ENCODE measurements at places on chromosomes 6 and 20.

GRCh38 chr6:152305672-152306071 lies 331.5 kb downstream of the SYNE1 start:
- no peak for DNase-seq

GRCh38 chr6:154606457-154606856 lies 96.0 kb upstream of the CNKSR3 start:
- peak; percentile 84 for DNase-seq

DNA sequence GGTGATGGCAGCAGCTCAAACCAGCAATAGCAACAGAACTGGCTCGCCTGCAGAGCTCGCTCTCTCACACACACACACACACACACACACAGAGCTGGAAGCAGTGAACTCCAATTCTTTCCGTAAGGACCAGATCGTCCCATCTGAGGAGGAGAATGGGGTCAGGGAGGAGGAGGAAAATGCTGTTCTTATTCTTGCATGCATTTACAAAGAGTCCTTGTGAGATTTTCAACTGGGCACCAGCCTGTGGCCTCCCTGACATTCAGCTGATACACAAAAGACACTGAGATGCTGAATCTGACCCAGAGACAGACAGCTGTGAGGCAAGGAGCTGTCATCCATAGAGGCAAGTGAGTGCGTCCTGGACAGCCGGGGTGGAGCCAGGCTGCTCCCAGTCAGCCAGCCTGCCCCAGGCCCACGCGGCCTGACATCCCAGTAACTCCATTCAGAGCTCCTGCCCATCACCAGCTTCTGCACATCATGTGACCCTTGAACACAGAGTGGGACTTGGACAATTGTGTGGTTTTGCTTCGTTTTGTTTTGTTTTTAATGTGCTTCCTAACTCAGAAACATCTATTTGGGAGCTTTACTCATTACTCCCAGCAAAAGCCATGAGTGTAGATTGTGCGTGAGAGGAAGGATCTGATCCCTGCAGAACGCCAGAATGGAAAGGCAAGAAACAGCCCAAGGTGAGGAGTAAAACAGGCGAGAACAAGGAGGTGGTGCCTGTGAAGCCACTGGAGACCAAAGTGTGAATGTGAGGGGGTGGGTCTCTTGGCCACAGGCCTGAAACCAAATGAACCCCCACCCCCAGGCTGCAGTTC lies 2.1 kb downstream of the SERPINB9 start:
- no peak for DNase-seq

DNA sequence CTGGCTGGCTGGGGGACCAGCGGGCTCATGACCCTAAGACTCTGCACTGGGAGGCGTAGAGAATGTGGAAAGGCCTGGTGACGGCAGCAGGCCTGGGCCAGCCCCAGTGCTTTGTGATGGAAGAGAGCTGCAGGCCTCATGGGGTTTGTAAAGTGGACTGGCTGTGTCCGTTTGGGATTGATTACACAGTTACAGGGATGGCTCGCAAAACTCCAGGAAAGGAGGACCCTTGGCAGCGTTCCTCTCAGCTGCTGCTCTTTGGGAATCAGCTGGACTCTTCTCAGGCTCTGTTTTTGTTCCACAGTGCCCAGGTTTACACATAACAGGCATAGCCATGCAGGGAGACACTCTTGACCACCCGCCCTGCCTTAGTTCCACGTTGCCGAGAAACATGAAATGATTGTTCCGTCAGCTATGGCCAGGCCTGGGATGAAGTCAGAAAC lies 89.0 kb downstream of the SLX4IP start:
- no peak for DNase-seq

- DNase-seq, result no peak
Observed at GRCh38 chr6:15063253-15063853, 182.5 kb upstream of the JARID2 start.

- no peak for DNase-seq
Observed at GRCh38 chr20:23340524-23340923, 10.1 kb upstream of the NXT1 start.

GRCh38 chr6:23412770-23413169 lies 713.2 kb upstream of the NRSN1 start:
- DNase-seq, result no peak

- DNase-seq, result no peak
Observed at GRCh38 chr20:5884465-5885335, 65.6 kb downstream of the TRMT6 start.

- DNase-seq, result no peak
Observed at GRCh38 chr20:43963872-43964791, 49.5 kb downstream of the TOX2 start.

- no peak for DNase-seq
Observed at GRCh38 chr6:131831392-131831791, 23.6 kb downstream of the ENPP1 start.

GRCh38 chr6:164290101-164290500 lies 875.6 kb downstream of the QKI start:
- no peak for DNase-seq

DNA sequence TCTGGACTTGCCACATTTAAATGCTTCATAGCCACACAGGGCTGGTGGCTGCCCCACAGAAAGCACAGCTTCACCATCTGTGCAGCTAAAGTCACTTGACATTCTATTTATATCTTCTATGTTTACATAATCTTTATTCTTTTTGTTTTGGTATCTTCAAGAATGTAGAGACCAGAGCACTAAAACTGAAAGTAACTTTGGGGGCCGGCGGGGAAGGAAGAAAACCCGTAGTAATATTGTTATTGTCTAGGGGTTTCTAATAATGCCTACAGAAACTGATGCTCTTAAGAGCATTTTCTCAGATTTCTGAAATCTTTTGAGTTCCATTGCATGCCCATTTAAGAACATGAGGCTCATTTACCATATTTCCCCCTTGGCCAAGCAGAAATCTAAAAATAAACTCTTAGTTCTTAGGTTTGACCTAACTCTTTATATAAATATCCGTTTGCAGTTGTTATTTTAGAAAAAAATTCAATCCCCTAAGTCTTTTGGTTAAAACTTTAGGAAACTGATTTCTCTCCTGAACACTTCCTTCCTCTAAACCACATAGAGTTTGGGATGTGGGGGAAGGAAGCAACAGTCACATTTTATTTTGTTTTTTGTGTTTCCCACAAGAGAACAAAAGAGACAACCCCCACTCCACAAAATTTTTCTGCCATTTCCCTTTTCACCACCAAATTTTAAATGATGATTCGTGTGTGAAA lies 207.6 kb downstream of the OGFRL1 start:
- DNase-seq, result no peak

GRCh38 chr20:37562695-37563480 lies 35.2 kb upstream of the BLCAP start:
- DNase-seq, result no peak

DNA sequence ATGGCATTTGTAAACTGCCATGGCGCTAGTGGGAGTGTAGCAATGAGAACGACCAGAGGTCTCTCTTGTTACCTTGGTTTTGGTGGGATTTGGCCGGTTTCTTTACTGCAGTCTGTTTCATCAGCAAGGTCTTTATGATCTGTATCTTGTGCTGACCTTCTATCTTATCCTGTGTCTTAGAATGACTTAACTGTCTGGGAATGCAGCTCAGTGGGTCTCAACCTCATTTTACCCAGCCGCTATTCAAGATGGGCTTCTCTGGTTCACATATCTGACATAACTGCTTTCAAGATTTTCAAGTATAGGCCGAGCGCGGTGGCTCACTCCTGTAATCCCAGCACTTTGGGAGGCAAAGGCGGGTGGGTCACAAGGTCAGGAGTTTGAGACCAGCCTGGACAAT lies 1.9 kb upstream of the SFT2D1 start:
- no peak for DNase-seq

- DNase-seq, result no peak
Observed at GRCh38 chr6:2958331-2958711, 13.0 kb downstream of the SERPINB6 start.

DNA sequence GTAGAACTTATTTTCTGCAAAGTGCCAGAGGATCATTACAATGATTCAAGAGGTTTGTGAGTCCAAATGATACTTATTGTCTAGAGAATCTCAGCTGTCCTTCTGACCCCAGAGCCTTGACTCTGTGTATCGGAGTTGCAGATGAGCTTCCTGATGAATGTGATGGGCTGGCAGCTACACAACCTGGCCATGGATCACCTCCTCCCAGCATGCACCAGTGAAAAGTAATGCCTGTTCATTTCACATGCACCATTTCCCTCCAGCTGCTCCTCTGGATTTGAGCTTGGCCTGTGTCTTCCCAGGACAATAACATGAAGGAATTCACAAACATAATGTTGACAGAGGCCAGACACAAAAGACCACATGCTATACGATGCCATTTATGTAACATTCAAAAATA lies 30.0 kb downstream of the SNHG17 start:
- no peak for DNase-seq

GRCh38 chr6:34566830-34567546 lies 10.9 kb upstream of the SPDEF start:
- DNase-seq, result no peak

DNA sequence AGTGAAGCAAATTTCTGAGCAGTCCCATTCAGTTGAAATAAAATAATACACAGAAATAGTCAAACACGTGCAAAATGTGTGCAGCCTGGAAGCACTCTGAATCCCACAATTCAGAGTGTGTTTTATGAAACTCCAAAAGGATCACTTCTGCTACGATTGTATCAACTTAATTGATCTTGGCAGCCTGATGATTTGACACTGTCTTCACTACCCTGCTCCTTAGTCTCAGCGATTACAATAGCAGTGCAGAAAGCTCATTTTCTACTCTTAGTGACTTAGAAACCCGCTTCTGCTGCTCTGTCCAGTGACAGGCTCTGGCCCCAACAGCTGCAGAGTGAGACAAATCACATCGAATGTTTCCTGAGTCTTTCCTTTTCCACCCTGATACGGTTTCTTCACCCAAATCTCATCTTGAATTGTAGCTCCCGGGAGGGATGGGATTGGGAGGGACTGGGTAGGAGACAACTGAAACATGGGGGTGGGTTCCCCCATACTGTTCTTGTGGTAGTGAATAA lies 16.2 kb upstream of the EMILIN3 start:
- no peak for DNase-seq

DNA sequence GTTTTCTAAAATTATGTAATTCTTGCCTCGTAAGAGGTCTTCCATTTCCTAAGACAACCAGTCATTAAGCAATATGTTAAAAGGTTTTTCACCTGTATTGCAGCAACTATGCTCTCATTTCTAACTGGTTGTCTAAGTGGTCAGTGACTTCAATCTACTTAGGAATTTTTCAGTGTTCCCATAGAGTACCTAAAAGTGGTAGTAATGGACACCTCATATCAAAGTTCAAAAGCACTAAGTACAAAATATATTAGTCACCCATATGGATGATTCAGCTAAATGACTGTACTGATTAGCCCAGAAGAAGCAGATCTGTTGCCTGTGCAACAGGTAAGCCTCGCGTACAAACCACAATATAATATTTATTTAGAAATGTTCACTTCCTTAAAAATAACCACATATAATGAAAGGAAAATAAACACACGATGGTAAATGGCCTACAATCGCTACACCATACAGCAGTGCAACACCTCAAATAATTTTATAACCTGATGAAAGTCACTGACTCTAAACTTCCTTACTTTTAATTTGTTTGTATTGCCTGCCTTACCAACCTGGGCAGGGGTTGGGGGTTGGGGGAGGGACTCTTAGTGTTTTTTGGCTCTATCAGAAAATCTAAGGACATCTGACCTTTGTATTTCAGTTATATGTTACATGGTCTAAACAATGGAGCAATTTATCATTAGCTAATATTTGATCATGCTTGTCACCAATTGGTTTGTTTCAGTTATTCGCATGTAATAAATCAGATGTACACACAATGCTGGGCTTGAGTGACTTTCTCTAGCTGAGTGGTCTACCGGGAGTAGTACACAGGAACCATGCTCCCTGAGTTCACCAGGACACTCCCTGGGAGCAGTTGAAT lies 105.9 kb downstream of the HIVEP2 start:
- DNase-seq, result no peak

- no peak for DNase-seq
Observed at GRCh38 chr6:42138630-42139619, 3.5 kb downstream of the C6orf132 start.

DNA sequence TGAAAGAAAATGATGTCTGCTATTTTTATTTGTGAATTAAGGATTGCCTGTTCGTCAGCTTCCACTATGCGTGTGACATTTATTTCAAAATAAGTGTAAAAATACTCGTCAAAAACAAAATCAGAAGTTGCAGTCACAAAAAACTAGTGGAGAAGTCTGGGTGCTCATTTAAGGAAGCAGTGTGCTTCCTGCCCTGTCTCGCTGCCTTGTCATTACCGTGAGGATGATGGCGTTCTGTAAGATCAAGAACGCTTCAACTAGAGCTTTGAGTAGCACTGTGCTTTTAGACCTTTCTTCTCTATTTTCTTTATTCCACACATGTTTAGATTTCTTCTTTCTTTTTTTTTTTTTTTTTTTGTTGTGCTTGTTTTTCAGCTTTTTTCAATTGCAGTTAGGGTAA lies 186.9 kb downstream of the TBC1D7 start:
- no peak for DNase-seq

- DNase-seq, result no peak
Observed at GRCh38 chr6:28974505-28974904, 30.6 kb downstream of the ZNF311 start.

GRCh38 chr6:140854318-140854717 lies 1278.4 kb upstream of the GJE1 start:
- DNase-seq, result no peak

GRCh38 chr6:14524319-14524718 lies 406.7 kb downstream of the CD83 start:
- DNase-seq, result no peak

DNA sequence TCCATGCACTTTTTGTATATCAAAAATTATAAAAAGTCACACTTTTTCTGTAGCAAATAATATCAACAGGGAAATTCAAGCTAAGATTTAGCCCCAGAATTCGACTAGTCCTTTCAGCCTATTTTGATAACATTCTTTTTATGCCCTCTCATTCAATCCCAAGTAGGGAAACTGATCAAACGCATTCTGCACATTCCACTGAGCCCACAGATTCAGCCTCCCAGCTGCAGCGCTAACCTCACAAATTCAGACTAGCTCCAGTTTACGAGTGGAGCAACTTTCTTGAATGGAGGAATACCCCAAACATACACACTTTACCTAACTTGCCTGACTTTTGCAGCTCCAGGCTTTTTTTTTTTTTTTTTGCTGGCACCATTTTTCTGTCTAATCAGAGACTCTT lies 70.3 kb upstream of the HEY2 start:
- DNase-seq, result no peak
